ENCODE measurements at places on chromosomes 4 and X. TPM values are rescaled to one million over a fixed set of nuclear protein-coding genes. Genes with fewer than 3 reads are reported as not detected.

Gene SUPT20HL1
- not detected for total RNA-seq

Gene SCML1
- 3.0 TPM for total RNA-seq

Gene CXorf51B
- not detected for total RNA-seq

Gene DRP2
- 0.55 TPM for total RNA-seq

Gene PDLIM3
- total RNA-seq: 11.0 TPM

Gene PLXNA3
- 34.7 TPM for total RNA-seq
